ENCODE measurements at places on chromosomes 16 and 17.

GRCh38 chr16:64282181-64282580 is 839.7 kb downstream of the CDH11 start:
- DNase-seq: no peak

DNA sequence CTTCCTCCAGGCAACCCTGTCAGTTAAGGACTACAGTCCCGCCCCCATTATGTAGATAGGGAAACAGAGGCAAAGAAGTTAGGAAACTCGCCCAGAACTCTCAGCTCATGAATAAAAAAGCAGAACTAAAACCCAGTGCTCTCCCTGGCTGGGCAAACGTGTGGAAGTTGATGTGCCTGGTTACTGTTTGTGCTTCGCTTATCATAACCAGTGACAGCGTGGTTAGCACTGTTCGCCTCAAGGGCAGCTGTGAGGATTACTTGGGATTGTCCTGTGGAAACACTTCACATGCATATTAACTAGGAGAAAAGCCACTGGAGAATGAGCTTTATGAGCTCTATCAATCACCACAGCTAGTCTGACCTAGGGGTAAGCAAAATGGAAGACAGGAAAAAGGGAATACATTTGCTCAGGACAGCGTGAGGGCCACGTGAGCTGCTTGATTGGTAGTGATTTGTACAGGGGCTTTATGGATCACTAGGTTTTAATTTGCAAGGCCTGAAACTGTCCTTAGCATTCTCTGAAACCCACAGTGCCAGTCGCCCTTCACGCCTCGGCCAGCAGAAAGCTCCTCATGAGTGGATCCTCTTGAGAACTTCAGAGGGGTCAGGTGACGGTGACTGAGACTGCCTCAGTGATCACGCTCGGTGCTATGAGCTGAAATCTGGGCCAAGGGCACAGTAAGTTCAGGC is 19.9 kb downstream of the CYB5D2 start:
- DNase-seq: no peak

- no peak for DNase-seq
Observed at GRCh38 chr16:72875291-72876031, 172.5 kb downstream of the ZFHX3 start.

DNA sequence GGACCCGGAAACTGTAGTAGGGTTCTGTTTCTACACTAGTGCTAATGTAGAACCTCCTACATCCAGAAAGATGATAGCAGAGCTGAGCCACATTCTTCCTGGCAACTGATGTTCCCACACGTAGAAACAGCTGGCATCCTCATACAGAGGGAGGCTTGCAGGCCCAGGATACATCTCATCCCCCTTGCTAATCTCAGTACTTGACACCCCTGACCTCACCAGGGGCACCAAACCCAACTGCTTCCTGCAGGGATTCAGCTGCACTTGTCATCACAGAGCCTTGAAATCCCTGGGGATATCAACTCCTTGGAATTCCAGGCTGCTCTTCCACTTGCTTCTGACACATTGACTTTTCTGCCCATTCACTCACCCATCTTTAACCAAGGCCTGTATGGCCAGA is 75.2 kb upstream of the HSBP1 start:
- DNase-seq: no peak

DNA sequence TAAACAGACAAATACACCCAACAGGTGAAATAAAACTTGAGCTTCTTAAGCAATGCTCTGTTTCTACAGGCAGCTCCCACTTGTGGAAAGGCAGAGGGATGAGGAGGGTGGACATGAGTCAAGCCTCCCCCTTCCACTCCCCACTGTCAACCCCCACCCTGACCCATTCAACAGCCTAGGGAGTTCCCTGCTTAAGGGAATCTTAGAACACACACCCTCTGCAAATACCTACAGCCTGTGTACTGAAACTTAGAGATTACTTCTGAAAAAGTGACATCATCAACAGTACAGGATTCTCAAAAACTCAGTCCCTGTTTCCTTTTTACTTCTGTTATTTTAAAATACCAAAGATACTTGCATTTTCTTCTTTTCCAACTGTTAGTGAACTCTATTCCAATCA is 345.4 kb downstream of the SOX9 start:
- DNase-seq: no peak

DNA sequence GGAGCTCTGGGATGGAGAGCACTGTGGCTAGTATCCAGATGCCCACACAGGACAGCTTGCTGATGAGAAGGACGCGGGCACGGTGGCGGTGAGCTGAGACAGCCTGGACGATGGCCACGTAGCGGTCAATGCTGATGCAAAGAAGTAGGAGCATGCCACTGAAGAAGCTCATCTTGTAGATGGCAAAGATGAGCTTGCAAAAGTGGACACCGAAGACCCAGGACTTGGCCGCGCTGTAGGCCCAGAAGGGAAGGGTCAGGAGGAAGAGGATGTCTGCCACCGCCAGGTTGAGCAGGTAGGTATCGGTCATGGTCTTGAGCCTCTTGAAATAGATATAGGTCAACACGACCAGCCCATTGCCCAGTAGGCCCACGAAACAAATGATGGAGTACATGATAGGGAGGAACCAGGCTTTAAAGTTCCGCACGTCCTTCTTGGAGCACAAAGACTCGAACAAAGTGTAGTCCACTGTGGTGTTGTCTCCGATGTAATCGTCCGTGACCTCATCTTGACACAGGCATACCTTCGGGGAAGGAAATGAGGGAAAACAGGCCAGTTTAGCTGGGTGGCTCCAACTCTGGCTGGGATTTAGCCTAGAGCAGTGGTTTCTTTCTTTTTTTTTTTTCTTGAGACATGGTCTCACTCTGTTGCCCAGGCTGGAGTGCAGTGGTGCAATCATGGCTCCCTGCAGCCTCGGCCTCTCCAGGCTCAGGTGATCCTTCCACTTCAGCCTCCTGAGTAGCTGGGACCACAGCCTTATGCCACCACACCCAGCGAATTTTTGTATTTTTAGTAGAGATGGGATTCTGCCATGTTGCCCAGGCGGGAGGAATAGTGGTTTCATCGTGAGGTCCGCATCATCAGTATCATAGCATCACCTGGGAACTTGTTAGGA is 9.7 kb downstream of the CCR7 start:
- DNase-seq: no peak

DNA sequence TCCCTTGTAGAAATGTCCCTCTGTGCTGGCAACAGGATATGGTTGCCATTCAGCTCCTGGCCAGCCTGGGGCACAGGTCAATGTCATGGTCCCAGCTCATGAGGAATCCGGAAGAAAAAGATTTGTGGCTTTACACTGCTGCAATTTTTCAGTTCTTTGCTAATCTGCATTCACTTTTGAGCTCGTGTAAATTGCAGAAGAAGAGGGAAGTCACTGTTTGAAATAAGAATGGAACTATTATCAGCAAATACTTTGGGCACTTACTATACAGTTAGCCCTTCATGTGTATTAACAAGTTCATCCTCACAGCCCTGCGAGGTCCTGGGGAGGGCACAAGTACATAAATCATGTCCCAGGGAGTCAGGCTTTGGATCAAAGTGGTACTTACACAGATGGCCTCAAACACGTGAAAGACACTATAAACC is 14.2 kb downstream of the SLC47A2 start:
- no peak for DNase-seq

- no peak for DNase-seq
Observed at GRCh38 chr17:43056051-43056450, 31.0 kb downstream of the RND2 start.

- no peak for DNase-seq
Observed at GRCh38 chr17:21287703-21288449, 3.4 kb downstream of the MAP2K3 start.

GRCh38 chr16:6335072-6335471 is 997.6 kb upstream of the RBFOX1 start:
- DNase-seq: no peak

DNA sequence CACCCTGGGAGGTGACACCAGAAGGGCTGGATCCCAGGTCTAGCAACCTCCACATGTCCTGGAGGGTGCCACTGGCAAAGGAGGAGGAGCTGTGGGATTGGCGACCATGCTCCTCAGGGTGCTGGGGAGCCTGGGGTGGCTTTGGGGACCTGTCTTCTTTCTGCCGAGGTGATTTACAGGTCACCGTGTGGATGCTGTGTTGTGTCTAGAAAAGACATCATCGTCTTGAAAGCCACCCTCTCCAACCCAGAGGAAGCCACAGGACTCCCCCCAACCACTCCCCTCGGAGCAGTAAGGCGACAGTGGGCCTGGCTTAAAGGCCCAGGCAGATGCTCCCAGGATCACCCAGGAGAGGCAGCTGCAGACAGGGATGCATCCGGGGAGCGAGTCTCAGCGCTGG is 29.7 kb upstream of the FASN start:
- no peak for DNase-seq

GRCh38 chr16:19718624-19718965 is 524 bp downstream of the IQCK start:
- DNase-seq: no peak

GRCh38 chr16:6286176-6286575 is 1046.5 kb upstream of the RBFOX1 start:
- DNase-seq: no peak

GRCh38 chr17:37725601-37726146 is 19.2 kb downstream of the HNF1B start:
- DNase-seq: no peak

GRCh38 chr17:29720551-29720950 is 97.8 kb upstream of the CORO6 start:
- no peak for DNase-seq

DNA sequence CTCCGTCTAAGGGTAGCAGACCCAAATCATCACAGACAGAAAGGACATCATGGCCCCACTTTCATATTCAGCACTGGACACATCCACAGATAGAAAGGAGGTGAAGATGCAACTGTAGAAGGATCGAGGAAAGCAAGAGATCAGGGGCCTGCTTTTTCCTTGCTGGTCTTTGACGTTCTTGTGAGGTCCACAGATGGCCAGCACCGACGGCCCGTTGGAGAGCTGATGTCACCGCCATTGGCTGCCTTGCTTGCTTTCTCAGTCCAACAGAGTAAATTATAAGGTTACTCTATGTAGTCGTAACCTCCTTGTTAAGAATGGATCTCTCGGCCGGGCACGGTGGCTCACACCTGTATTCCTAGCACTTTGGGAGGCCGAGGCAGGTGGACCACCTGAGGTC is 5.1 kb upstream of the RBFOX3 start:
- DNase-seq: no peak

- DNase-seq: no peak
Observed at GRCh38 chr16:50899951-50900350, 158.1 kb downstream of the CYLD start.

DNA sequence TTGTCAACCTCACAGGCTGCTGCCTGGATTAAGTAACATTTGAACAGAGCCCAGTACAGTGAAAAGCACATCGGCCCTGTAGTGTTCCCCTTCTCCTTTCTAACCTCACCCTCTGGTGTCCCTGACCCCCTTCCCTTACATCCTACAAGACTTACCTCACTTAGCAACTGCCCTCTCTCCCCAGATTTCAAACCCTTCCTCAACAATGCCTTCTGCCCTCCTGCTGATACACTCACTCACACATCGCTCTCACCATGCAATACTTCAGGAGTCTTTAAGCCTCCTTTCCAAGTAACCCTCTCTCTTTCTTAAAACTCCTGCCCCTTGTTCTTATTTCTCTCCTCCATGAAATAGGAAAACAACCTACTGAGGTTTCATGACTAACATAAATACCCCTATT is 17.8 kb downstream of the ZZEF1 start:
- no peak for DNase-seq

DNA sequence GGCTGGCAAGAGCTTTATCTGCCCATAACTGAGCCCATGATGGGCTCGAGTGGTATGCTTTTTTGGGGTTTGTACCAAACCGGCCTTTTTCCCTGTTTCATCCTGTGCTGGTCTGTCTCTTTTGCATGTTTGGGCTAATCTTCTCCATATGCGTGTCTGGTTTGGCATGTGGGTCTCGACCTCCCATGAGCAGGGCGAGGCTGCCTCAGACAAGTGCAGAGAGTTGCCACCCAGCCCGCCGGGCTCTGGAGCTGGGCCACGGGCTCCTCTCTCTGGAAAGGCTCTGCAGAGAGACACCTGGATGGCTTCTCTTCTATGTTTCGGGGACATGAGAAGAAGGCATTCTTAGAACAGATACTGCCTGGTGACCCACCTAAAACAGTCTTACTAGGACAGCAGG is 67.8 kb upstream of the TBX2 start:
- no peak for DNase-seq

GRCh38 chr17:47239967-47240651 is 13.5 kb upstream of the ITGB3 start:
- peak; percentile 64 for DNase-seq

DNA sequence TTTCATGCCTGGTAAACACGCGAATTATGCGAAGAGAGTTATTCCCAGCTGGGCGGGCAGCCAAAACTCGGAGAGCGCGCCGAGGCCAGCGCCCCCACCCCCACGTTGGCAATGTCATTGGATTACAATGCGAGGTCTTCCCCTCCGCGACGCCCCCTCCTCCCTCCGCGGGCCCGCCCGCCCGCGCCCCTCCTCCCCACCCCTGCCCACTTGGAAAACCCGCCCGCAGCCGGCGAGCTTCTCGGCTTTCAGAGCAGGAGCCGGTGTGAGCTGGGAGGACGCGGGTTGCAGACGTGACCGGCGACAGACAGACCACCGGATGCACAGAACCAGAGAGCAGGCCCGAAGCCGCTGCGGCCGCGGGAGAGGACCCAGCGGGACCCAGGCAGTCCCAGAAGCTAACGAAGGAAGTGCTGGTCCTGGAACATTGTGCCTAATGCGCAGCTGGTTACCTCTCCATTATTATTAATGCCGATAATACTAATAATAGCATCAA is 4.0 kb downstream of the NOG start:
- DNase-seq: no peak

DNA sequence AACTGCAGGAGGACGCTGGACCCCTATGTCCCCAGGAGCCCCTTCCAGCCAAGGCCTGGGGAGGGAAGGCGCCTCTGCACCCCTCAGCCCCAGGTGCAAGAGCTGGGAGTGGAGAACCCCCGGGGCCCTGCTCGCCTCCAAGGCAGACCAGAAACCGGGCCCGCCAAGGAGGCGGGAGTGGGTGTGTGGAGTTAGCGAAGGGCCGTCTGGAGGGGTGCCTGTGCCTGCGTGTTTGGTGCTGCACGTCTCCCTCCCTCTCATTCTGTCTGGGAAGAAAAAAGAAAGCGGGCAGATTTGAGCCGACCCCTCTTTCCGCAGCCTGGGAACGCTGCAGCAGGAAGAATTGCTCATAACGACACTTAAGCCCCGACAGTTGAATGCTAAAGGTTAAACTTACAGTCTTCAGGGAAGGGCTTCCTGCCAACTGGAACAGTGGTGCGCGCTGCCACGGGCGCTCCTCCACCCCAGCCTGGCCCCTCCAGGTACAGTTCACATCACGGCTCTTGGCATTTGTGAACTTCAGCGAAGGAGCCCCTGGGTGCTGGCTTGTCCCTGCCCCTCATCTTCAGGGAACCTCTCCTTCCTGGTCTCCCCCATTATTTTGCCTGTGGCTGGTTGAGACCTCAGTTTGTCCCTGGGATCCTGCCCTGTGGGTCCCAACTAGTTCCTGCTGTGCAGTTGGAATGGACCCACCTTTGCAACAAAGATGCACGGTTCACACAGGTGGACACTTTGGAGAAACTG is 19.2 kb upstream of the ZFHX3 start:
- no peak for DNase-seq

- peak; percentile 30 for DNase-seq
Observed at GRCh38 chr17:32927724-32928585, at the start of gene TMEM98. TMEM98 (plus strand) TSS chr17:32928153; CDS start chr17:32931529, 3,376 bp downstream.

All from muscle of arm (tissue), 14 donors.